ENCODE measurements at places on chromosomes 7 and 10.

- DNase-seq: no peak
These were observed 199.6 kb downstream of the HERPUD2 start for GRCh38 chr7:35495377-35495776.

DNA sequence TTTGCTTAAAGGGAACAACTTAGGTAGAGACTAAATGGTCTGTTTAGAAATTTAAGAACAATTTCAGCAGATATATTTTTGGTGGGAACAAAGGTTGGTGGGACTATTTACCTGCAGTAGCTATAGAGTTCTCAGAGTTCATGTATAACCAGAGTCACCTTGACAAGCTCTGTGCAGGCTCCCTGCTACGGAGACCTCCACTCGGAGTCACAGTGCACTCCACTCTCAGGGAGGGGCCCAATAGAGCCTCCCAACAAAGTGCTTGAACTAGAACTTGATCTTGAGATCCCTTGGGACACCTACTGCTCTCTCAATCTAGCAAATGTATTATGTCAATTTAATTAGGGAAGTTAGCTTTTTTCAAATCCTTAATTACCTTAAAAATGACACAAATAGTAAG lies 2.3 kb downstream of the MYPN start:
- no peak for DNase-seq

- no peak for DNase-seq
These were observed 213.0 kb upstream of the PLXNA4 start for GRCh38 chr7:132789281-132789680.

DNA sequence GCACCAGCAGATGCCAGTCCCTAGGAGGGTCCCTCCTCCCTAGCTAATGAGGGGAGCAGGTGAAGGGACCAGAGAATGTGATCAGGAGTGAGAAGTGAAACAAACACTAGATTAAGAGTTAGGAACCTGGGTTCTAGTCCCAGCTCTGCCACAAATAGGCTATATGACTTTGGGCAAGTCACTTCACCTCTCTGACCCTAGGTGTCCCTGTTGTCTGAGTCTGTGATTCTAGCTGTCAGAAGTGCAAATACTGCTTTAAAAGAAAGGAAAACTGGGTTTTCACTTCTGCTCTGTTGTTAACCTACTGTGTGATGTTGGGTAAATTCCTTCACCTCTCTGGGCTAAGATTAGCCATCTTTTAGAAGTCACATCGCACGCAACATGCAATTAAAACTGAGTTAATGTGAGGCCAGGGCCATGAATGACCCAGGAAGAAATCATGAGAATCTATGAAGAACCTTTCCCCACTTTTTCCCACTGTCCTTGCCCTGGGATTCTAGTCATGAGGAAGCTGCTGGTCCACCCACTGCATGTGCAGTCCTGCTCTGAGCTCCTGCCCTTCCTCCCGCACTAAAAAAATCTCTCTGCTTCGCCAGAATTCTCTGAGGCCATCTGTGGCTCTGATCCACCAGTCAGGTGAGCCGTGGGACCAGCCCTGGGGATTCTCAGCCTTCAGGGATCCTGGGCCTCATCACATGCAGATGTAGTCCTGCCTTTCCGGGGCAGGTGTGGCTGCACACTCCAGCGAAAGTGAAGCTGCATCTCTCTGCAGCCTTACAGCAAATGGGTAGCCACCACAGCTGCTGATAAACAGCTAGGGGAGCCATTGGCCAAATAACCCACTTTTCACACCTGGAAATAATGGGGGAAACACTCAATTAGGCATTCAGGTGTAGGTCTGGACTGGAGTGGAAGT lies 181.7 kb downstream of the PLXNA4 start:
- no peak for DNase-seq

DNA sequence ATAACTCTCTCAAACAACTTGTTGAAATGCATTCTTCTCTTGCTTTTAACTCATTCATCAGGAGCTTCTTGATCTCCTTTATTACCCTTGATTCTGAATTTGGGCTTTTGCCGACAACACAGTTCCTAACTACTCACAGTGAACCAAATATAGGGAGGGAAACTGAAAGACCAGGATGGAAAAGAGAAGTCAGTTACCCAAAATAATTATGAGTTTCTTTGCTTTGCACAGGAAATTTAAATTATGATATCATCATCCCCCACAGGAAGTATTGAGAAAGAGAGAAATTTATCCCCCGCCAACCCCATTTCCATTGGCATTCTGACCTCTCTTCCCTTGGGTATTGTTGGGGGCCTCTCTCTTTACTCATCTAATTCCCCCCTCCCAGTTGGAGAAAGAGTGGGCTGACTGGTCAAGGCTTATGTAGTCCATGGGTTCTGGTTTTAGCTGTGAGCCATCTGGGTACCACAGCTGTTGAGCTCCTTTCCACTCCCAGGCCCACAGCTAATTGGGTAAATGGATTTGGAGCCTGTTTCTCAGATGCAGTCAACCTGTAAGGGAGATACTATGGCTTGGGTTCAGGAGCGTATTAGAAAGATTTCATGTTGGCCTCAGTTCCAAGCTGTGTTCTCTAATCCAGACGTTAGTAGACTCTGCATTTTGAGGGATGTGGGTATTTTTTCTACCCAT lies 109.0 kb downstream of the FZD1 start:
- DNase-seq: no peak

Data from activated T-helper 9 cell treated with anti-CD3 and anti-CD28 coated beads, Interleukin-2, amount 50 U/mL, for 16 hours (primary cell).